ENCODE measurements at places on chromosomes 1 and 21.

- peak; percentile 69 for DNase-seq
These were observed 74.6 kb downstream of the CAMK2N1 start for GRCh38 chr1:20411196-20411980.

- DNase-seq: peak; percentile 94
These were observed at the start of gene EPHA2 for GRCh38 chr1:16155537-16156410. Gene EPHA2 (minus strand): TSS chr1:16156069. CDS start chr1:16155932, 137 bp downstream.

GRCh38 chr1:222777463-222777862 is 37.4 kb upstream of the DISP1 start:
- peak; percentile 81 for DNase-seq

DNA sequence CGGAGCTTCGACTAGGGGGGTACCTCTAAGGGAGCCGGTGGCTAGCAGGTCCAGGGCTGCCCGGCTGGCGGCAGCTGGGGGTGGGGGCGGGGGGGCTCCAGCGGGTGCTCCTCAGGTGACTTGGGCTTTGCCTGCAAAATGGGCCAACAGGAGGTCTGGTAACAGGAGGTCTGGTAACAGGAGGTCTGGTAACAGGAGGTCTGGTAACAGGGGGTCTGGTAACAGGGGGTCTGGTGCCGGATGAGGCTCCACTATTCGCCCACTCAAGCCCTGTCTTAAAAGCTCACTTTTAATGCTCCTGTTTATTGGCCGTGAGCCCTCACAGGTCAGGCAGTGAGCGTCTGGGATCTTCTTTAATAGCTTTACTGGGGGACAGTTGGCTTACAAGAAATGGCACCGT is 40.4 kb upstream of the ACTRT2 start:
- no peak for DNase-seq

GRCh38 chr1:178607718-178608408 is 95.0 kb downstream of the TEX35 start:
- DNase-seq: no peak

- DNase-seq: no peak
These were observed 13.3 kb downstream of the ATP5PO start for GRCh38 chr21:33902349-33902748.
